ENCODE measurements at places on chromosomes 7 and 10.

DNA sequence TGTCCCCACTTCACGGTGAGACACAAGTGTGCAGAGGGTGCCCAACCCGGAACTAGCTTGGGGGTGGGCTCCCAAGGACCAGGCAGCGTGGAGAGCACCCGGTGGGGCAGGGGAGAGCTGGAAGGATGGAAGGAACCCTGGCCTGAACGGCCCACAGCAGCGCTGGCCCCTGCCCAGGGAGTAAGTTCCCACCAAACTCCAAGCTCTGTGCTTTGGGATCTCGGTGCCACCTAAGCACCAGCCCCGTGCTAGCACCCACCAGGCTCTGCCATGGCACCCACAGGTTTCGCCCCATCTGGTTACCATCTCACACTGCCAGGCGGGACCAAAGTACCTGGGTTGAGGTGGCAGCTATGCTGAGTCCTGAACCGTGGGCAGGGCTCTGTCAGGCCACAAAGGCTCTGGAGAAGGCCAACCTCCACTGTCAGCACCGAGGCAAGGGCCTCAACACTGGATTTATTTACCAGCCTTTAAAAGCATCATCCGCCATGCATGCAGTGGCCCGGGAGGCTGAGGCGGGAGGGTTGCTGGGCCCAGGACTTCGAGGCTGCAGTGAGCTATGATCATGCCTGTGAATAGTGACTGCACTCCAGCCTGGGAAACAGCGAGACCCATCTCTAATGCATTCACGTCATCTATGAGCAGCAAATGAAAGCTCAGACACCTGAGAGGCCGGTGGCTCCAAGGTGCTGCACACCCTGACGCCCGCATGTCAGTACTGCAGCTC lies 16.0 kb downstream of the GPER1 start:
- DNase-seq, result no peak

- DNase-seq, result no peak
Observed at GRCh38 chr10:61179771-61180170, 235.8 kb upstream of the RHOBTB1 start.

- DNase-seq, result no peak
Observed at GRCh38 chr7:29063872-29064271, 82.5 kb downstream of the CPVL start.

- DNase-seq, result no peak
Observed at GRCh38 chr7:108136191-108136688, 6.1 kb upstream of the LAMB4 start.

GRCh38 chr7:139680676-139681462 lies 96.9 kb downstream of the HIPK2 start:
- peak; percentile 82 for DNase-seq

Data from stimulated activated CD4-positive, alpha-beta T cell treated with anti-CD3 and anti-CD28 coated beads, Interleukin-15, amount 100 ng/mL, for 48 hours (primary cell).